NCI-H1417 treated with DMSO at 0.1 percent for 48 hours (cell line): ENCODE measurements at places on chromosomes 7 and 10.

- no peak for DNase-seq
These were observed 176.6 kb downstream of the SEMA3D start for GRCh38 chr7:85010306-85010705.

DNA sequence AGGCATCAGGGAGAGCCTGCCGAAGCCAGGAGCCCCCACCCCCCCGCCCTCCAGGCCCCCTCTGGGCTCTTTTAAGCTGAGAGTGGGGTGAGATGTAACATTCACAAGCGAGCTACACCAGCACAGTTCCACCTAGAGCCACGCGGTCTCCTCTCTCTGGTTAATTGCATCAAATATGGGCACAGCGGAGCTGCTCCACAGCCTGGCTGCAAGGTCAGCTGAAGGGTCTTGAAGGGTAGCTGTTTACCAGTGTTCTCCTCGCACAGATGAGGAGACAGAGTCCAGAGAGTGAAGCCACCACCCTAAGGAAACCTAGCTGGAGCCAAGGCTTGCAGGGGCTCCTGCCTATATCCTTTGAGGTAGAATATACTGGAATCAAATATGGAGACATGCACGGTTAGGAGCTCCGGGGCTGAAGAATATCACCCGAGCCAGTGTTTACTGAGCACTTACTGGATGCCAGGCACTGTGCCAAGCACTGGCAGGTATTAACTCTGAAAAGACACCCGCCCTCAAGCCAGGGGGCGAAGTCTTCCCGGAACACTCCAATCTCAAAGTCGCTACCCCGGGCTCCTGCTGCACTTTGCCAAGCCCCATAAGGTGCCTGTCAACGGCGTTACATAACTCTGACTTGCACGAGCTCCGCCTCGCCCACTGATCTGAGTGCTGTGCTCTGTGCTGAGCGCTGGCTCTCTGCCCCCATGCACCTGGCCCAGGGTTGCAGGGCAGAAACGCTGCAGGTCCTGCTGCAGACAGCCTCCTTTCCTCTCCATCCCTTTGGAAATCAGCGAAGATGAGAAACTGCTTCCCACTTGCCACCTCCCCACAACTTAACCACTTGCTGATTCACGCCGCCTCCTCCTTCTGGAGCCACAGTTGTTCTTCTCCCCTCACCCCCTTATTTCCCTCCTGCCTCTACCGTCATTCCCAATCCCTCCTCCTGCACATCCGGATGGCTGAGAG is 5.4 kb downstream of the CHST15 start:
- no peak for DNase-seq

GRCh38 chr10:129307141-129307540 is 159.9 kb upstream of the MGMT start:
- DNase-seq = no peak

GRCh38 chr10:72455889-72456595 is 101.3 kb upstream of the DNAJB12 start:
- no peak for DNase-seq

DNA sequence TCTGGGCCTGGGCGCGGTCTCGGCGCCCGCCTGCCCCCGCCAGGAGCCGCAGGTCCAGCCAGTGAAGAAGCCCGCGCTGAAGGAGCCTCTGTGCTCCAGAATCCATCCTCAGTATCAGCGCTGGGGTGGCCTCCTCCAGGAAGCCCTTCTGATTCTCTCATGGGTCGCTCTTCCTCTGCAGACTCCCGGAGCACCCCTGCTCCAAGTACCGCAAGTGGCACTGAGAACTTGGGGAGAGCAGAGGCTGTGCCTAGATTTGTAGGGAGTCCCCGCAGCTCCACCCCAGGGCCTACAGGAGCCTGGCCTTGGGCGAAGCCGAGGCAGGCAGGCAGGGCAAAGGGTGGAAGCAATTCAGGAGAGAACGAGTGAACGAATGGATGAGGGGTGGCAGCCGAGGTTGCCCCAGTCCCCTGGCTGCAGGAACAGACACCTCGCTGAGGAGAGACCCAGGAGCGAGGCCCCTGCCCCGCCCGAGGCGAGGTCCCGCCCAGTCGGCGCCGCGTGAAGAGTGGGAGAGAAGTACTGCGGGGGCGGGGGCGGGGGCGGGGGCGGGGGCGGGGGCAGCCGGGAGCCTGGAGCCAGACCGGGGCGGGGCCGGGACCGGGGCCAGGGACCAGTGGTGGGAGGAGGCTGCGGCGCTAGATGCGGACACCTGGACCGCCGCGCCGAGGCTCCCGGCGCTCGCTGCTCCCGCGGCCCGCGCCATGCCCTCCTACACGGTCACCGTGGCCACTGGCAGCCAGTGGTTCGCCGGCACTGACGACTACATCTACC is at the start of gene ALOX5:
Gene ALOX5 (plus strand): TSS at position 641 of the 774 bp plus-strand sequence. CDS start 64 bp downstream, at position 705.
- no peak for DNase-seq

- no peak for DNase-seq
These were observed 112.7 kb downstream of the REEP3 start for GRCh38 chr10:63633677-63634487.

GRCh38 chr7:90222811-90223725 is 11.5 kb downstream of the STEAP2 start:
- DNase-seq = no peak

- no peak for DNase-seq
These were observed 25.5 kb downstream of the ZNF713 start for GRCh38 chr7:55912748-55913158.

- DNase-seq = peak; percentile 76
These were observed 40.6 kb upstream of the PTPRZ1 start for GRCh38 chr7:121832347-121832746.

- no peak for DNase-seq
These were observed 60.3 kb downstream of the PRKAR2B start for GRCh38 chr7:107104801-107105200.

- DNase-seq = no peak
These were observed 526 bp upstream of the LAMTOR4 start for GRCh38 chr7:100148225-100148558.

DNA sequence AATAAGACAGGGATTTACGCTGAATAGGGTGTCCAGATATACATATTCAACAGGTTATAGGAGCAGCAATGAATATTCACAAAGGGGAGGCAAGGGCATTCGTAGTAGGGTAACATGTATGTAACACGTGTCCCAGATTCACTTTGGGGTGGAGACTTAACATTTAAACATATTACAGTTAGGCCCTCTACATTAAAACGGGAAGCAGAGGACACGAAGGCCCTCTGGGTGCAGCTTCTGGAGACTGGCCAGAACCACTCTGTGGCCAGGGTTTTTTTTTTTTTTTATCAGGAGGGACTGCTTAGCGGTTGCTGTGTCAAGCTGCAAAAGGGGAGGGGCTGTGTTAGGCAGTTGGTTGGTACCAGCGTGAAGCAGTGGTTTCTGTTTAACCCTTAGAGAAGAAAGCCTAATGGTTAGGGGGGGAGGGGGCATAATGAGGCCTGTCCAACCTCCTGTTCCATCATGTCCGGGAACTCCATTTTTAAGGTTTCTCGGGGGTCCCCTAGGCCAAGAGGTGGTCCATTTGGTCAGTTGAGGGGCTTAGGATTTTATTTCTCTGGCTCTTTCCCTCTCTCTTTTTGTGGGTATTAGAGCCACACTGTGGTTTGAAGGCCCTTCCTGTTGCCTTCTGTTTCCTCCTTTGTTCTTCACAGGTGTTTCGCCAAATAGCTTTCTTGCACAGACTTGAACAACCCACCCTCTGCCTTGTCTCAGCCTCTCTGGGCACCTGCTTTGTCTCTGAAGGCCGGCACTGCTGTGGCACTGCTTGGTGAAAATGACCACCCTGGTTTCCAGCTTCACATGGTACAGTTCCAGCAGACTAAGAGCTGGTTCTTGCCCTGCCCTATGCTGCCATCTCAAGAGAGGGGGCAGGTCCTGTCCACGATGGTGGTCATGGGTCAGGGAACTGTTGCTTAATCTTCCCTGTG is 26.4 kb downstream of the PRF1 start:
- no peak for DNase-seq

DNA sequence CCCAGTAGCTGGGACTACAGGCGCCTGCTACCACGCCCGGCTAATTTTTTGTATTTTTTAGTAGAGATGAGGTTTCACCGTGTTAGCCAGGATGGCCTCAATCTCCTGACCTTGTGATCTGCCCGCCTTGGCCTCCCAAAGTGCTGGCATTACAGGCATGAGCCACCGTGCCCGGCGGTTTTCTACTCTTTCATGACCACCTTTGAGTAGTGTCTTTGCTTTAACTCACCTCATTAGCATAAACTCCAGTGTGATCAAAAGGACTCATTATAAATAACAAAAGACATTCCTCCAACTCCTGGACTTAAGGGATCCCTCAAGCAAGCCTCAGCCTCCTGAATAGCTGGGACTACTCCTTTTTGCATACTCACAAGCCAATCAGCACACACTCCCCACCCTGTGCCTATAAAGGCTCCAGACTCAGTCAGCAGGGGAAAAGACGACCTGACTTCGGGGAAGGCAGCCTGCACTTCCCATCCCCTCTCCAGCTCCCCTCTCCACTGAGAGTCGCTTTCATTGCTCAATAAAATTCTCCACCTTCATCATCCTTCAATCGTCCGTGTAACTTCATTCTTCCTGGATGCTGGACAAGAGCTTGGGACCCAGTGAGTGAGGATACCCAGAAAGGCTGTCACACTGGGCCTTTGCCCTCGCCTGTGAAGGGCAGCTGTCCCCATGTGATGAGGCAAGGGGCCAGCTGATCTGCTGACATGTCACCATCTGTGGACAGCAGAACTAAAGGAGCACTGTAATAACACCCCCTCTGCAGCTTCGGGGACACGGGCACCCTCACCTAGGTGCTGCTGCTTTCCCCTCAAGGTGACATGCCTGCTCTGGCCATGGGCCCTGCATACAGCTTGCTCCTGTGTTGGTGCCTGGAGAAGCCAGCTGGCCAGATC is 35.0 kb upstream of the EIF4H start:
- DNase-seq = no peak

DNA sequence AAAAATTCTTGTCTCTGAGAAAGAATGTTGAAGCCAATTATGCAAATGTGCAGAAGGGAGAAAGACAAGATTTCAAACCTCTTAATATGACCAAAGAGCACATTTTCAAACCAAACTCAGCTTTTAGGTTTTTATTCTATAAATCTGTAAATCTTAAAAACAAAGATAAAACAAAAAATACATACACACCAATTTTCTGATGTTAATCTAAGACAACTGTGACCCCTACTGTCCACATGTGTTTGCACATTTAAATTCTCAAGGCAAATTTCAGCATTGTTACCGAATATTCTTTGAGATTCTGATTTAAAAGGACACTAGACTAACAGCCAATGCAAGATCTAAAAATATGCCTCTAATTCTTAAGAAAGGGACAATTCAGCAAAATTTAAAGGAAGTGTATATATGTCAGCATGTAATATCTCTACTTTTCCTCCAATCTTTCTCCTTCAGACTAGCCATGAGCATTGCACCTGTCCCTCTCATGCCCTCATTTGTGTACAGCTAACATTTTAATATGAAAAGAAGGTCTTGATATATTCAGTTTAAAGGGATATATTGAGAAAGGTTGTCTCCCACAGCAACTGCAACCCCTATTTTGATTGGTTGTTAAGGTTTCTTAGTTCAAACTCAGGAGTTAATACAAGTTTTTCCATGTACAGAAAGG is 417.9 kb downstream of the IPMK start:
- no peak for DNase-seq

DNA sequence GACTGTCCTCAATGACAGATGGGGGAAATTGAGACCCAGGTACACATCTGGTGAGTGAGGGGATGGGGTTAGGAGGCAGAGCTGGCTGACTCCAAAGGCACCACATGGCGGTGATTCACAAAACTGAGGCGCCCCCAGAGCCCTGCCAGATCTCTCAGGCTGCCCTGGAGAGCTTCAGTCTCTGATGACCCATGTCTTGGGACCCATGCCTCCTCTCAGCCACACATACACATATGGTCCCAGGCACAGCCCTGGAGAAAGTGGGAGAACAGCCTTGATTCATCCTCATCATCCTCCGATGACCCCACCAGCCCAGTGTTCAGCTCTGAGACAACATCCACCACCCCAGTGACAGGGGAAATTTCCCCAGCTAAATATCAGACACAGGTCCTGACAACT is 426.0 kb downstream of the RPS24 start:
- no peak for DNase-seq

- no peak for DNase-seq
These were observed 85.8 kb downstream of the AGMO start for GRCh38 chr7:15475808-15476530.

DNA sequence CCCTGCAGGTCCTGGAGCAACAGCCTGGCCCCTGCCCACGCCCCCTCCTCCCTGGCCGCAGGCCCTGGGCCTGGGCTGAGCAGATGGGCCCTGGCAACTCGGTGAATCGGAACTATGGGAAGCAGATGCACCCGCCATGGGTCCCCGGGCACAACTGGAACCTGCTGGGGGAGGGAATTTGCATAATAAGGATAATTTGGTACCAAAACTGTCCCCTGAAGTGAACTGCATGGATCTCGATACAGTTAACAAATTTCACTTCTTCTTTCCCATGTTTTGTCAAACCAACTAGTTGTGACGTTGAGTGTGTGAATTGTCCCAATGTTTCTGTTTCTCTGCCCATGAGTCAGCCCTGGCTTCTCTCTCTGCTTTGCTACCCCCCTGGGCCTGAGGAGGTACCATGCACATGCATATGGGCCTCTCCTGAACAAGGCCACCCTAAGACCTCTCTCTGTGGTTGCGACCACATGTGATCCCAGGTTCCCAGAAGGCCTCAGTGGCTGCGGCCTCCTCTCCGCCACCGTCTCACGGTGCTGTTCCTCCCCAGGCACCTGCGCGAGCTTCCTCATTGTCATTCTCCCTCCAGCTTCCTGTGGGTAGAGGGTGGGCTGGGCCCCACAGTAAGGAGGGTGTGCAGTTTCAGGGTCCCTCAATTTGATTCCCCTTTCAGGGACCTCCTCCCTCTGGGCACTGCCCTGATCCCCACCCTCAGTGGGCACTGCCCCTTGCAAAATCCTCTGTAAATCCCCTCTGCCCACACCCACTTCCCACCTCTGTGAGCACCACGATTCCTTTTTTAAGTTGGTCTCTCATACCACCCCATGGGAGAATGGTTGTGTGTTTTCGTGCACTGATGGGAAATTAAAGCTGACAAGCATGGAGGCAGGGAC is 40.0 kb downstream of the FIGNL1 start:
- DNase-seq = no peak

DNA sequence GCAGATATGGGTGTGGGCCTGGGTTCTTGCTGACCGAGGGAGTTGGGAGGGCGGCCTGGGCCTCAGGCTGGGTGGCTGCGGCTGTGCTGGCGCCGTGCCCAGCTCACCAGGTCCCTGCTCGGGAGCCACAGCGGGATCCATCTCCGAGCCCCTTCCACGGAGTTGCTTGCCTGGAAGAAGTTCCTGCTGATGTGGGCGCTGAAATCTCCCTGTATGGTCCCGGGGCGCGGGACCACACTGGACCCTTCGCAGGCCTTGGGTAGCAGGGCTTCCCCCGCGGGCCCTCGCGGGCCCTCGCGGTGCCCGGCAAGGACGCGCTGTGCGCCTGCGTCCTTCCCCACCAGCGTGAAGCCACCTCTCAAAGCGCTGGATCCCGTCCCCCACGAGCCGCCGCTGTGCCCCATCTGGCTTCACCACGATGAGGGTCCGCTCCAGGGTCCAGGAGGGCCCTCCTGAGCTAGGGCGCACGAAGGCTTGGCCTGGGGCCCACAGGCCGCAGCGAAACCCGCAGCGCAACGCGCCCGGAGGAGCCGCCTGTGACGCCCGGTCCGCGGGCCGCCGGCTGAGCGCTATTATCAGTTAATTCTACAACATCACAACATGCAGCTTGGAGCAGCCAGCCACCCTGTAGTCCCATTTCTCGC is 31.5 kb downstream of the RAB19 start:
- DNase-seq = no peak

- no peak for DNase-seq
These were observed 67.2 kb downstream of the RAMP3 start for GRCh38 chr7:45224832-45225231.
